Activated CD4-positive, alpha-beta T cell treated with anti-CD3 and anti-CD28 coated beads, Interleukin-2, Interleukin-4, amounts not matched to agents 100 ng/mL and 50 ng/mL, durations not matched to agents 16 hours and 8 hours (primary cell): ENCODE measurements at places on chromosomes 3 and 15.

GRCh38 chr15:53193149-53193548 lies 403.0 kb upstream of the ONECUT1 start:
- DNase-seq = no peak

DNA sequence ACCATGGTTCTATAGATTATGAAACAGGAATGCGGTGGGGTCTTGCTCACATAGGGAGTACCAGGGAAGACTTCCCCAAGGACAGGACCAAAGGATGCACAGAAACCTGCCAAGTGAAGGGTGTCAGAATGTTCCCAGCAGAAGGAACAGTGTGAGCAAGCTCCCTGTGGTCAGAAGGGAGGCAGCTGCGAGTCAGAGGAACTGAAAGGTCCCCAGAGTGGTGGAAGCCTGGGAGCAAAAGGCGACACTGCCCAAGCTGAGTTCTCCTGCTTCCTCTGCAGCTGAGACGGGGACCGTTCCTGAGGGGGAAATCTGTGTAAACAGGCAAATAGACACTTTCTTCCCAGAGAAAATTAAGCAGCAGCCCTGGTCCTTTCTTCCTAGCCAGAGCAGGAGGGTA lies 14.2 kb upstream of the SLC6A6 start:
- DNase-seq = no peak

GRCh38 chr3:179973931-179974361 lies 62.8 kb downstream of the PEX5L start:
- DNase-seq = no peak

- DNase-seq = no peak
Measured at GRCh38 chr3:13781417-13781816, 98.5 kb downstream of the WNT7A start.
